ENCODE measurements at places on chromosomes 4 and X. TPM values are rescaled to one million over a fixed set of nuclear protein-coding genes. Genes with fewer than 3 reads are reported as not detected.
A peak's percentile ranks its signal among the peaks of the same experiment; 100 is the strongest.

DNA sequence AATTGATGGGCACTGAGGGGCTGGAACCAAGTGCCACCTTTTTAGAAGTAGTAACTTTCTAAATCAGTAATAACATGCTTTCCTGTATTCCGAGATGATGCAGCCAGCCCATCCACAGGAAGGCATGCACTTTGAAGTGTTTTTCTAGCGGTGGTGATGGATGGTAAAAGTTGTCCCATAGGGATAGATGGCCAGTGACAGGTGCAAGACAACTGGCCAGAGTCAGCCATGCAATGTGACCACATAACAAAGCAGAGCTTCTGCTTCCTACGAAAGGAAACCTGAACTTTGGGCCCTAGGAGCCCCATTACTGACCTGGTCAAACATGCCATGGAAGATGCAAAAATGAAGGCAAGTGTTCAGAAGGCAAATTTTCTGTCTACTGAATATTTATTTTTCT is 72.3 kb downstream of the NR3C2 start:
- no peaks in the 10 kb centered on the region for H3K36me3 ChIP-seq
- no peaks in the 10 kb centered on the region for H3K4me1 ChIP-seq
- H3K4me3 ChIP-seq = no peak overlapping the region
- H3K27me3 ChIP-seq = no peaks in the 10 kb centered on the region
- H3K27ac ChIP-seq = no peak overlapping the region

DNA sequence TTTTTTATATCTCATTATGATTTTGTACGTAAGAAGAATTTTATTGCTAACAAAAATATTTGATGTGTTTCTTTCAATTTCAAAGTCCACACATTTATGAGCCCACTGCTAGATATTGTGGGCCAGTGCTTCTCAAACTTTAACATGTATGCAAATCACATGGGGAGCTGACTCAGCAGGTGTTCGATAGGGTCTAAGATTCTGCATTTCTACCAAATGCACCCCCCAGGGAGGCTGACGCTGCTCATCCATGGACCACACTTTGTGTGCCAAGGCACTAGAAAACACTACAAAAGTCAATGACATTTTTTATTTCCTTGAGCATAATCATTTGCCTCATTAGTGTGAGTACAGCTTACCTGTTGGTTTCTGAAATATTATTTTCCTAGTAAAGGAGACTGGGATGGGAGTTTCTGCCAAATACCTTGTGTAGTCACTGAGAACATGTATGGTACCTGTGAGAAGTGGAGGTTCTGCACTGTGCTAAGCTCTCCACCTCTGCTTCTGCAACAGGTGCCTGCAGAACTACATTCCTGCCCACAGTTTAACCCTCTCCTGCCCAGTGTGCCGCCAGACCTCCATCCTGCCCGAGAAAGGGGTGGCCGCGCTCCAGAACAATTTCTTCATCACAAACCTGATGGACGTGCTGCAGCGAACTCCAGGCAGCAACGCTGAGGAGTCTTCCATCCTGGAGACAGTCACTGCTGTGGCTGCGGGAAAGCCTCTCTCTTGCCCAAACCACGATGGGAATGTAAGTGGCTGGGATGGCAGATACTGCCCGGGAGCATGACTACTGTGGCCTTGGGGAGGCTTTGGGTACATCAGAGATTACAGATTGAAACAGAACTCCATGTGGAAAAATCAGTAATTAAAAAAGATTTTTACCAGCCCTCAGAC is 68.9 kb upstream of the MND1 start:
- no peak overlapping the region for H3K4me3 ChIP-seq
- no peak for DNase-seq
- no peaks in the 10 kb centered on the region for H3K27me3 ChIP-seq

DNA sequence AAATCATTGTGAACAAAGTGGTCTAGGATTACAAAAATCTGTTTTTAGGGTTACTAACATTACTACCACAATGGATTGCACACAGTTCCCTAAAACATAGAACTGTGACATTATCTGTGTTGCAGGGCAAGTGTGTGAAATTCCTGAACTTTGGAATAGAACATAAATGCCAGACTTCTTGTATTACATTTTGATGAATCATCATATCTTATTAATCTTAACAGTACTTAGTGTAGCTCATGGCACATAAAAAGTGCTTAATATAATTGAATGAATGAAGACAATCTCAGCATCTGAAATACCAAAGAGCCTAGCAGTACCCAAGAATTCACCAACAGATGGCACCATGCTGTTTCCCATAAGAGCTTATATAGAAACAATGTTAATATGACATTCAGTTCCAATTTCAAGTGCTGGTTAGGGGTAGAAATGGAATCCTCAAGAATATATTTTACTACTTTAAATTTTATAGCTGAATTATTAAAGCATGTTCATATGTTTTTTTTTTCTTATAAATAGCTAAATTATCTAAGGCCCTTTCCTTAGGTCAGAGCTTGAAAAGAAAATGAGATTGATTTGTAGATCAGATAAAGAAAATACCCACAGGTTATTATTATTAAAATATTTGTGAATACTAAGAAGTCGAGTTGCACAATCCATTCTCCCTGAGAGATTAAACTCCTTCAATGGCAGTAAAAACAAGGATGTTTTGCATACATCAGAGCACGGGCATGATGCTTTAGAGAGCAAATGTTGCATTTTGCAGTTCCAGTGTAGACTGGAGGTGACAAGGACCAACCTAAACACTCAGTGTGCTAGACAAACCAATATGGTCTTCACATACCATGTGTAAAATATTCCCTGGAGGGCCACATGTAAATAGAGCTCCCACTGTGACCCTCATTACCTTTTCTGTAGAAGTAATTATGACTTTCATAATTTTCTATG is 25.7 kb upstream of the SHISA3 start:
- no peaks in the 10 kb centered on the region for H3K27me3 ChIP-seq
- H3K27ac ChIP-seq = no peak overlapping the region
- no peak overlapping the region for H3K4me3 ChIP-seq
- no peaks in the 10 kb centered on the region for H3K4me1 ChIP-seq
- DNase-seq = peak; percentile 60

DNA sequence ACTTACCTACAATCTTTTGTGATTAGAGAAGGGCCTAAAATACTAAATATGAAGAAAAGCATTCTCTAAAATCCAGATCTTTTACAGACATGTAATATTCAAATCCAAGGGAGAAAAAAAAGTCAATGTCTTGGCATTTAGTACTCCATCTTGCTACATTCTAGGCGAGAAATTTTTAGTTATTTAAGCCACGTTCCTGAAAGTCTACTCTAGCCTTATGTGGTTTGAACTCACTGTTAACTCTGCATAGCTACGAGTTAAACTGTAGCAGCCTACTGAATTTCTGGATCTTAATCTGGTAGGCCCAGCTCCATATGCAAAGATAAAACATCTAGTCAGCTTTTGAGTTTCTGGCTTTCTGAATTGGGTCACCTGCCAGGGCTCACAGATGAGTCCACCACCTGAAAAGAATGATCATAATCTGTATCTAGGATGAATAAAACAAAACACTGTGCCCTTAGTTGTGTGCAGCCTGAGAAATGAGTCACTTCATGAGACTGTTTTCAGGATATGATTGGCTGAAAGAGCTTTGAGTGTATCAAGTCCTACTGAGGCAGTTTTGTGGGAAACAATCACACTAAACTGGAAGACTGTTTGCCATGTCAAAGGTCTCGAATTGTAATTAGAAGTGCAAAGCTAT is 3.2 kb upstream of the NEK1 start:
- peak; percentile 49 for DNase-seq
- no peak overlapping the region for H3K27ac ChIP-seq
- no peak overlapping the region for H3K4me3 ChIP-seq
- H3K4me1 ChIP-seq = no peaks in the 10 kb centered on the region
- no peaks in the 10 kb centered on the region for H3K36me3 ChIP-seq

- no peak overlapping the region for H3K27ac ChIP-seq
- peaks cover 3% of the 10 kb centered on the region for H3K4me1 ChIP-seq
- H3K36me3 ChIP-seq = peaks cover 1% of the 10 kb centered on the region
- no peak for DNase-seq
- H3K27me3 ChIP-seq = no peaks in the 10 kb centered on the region
Measured at GRCh38 chrX:19592952-19593351, 77.6 kb upstream of the MAP3K15 start.

DNA sequence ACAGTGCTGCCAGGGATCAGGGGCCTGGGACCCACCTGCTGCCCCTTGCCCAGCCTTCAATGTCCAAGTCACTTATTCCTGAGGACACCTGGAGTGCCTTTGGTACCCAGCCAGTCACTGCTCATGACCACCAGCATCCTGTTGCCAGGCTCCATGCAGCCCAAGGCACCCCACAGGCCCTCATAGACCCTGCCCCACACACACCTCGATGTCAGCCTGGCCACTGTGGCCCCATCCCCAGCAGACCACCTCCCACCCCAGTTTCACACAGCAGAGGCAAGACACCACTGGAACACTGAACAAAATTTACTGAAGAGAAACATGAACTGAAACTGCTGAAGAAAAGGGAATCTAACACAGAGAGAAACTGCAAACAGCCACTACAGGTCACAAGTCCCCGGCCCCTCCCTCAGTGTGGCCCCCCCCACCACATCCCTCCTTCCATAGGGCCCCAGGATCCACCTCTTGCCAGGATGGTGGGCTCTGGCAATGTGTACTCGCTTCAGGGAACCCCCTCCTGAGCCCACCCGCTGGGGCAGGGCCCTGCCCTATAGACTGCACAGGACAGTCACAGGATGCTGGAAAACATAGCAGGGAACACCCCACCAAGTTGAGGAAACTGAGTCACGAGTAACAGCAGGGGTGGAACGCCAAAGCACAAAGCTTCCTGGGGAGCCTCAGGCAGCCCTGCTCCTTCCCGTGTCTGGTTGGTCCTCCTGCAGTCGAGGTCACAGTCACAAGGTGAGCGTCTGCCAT is 5.2 kb downstream of the PNMA5 start:
- no peaks in the 10 kb centered on the region for H3K36me3 ChIP-seq
- no peak for DNase-seq
- peaks cover 2% of the 10 kb centered on the region for H3K27me3 ChIP-seq
- no peak overlapping the region for H3K27ac ChIP-seq
- no peak overlapping the region for H3K4me3 ChIP-seq
- no peaks in the 10 kb centered on the region for H3K4me1 ChIP-seq

GRCh38 chr4:128635141-128635954 is 174.2 kb upstream of the JADE1 start:
- peaks cover 2% of the 10 kb centered on the region for H3K4me1 ChIP-seq
- H3K4me3 ChIP-seq = no peak overlapping the region
- no peak overlapping the region for H3K27ac ChIP-seq
- H3K36me3 ChIP-seq = no peaks in the 10 kb centered on the region

- DNase-seq = peak; percentile 68
- no peaks in the 10 kb centered on the region for H3K36me3 ChIP-seq
- H3K4me1 ChIP-seq = peaks cover 12% of the 10 kb centered on the region
- peak overlapping the region; percentile 58 for H3K4me3 ChIP-seq
- H3K27me3 ChIP-seq = no peaks in the 10 kb centered on the region
- H3K27ac ChIP-seq = peak overlapping the region; percentile 94
Measured at GRCh38 chr4:142405021-142405694, 440.9 kb downstream of the INPP4B start.

DNA sequence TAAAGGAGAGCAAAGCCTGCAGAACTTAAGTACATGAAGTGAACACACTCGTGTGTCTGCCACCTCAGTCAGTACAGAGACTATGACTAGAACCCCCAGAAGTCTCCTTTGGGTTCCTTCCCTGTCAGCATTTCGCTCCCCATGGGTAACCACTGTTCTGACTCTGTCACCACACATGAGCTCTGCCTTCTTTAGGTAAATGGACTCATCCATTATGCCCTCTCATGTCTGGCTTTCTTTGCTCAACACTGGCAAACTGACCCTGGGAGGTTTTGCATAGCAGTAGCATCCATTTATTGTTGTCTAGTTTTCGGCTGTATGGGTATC is 38.5 kb downstream of the TBC1D14 start:
- no peak overlapping the region for H3K27ac ChIP-seq
- no peaks in the 10 kb centered on the region for H3K36me3 ChIP-seq
- no peaks in the 10 kb centered on the region for H3K27me3 ChIP-seq

GRCh38 chr4:56575820-56576429 is 70.3 kb downstream of the ARL9 start:
- no peaks in the 10 kb centered on the region for H3K36me3 ChIP-seq
- no peaks in the 10 kb centered on the region for H3K27me3 ChIP-seq
- H3K4me1 ChIP-seq = no peaks in the 10 kb centered on the region

DNA sequence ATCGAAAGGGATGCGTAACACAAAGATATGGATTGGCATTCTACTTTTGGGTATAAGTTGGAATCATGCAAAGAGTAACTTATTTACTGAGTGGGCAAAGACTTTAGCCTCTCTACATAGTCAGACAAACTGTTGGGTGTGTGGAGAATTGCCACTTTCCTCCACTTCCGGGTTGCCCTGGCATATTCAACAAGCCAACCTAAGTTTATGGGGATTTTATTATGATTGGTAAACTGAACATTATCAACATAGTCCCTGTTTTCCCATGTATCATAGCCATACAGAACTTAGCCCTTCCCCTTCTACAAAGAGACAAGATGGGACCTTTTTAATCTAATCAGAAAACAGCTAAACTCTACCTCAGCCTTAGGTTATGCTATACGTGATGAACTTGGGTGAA is 121.6 kb downstream of the AGTR2 start:
- no peaks in the 10 kb centered on the region for H3K36me3 ChIP-seq
- DNase-seq = no peak
- H3K27me3 ChIP-seq = no peaks in the 10 kb centered on the region
- H3K4me3 ChIP-seq = no peak overlapping the region
- no peak overlapping the region for H3K27ac ChIP-seq

Gene BEX3
- total RNA-seq = 114 TPM

Gene ZAR1
- total RNA-seq = not detected

Gene MSX1
- total RNA-seq = 1.1 TPM

Gene EDA
- total RNA-seq = under 0.01 TPM
